ENCODE measurements at places on chromosomes 7 and 10.

- no peak for DNase-seq
These were observed 14.3 kb downstream of the EIF4EBP2 start for GRCh38 chr10:70418229-70418628.

DNA sequence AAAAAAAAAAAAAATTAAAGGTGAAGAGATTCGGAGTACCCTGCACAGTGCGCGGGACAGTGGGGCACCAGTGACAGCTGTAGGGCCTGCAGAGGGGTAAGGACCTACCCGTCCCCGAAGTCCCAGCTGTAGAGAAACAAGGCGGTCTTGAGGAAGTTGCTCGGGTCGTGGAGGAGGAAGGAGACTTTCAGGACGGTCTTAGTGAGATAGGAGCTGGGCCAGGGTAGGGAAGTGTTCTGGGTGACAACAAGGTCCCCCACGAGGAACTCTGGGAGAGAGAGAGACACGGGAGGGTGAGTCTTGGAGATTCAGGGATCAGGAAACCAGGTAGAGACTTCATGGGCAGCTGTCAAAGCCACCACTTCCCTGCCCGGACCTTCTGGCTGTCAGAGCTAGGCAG lies 9.7 kb downstream of the TMEM130 start:
- DNase-seq, result no peak

- no peak for DNase-seq
These were observed 43.0 kb downstream of the PLCE1 start for GRCh38 chr10:94036766-94037033.

GRCh38 chr10:71840177-71840957 lies 10.7 kb downstream of the PSAP start:
- DNase-seq, result no peak

- no peak for DNase-seq
These were observed 64.9 kb upstream of the FAM204A start for GRCh38 chr10:118407026-118407425.

- DNase-seq, result no peak
These were observed 32.6 kb downstream of the STRIP2 start for GRCh38 chr7:129466796-129467195.

DNA sequence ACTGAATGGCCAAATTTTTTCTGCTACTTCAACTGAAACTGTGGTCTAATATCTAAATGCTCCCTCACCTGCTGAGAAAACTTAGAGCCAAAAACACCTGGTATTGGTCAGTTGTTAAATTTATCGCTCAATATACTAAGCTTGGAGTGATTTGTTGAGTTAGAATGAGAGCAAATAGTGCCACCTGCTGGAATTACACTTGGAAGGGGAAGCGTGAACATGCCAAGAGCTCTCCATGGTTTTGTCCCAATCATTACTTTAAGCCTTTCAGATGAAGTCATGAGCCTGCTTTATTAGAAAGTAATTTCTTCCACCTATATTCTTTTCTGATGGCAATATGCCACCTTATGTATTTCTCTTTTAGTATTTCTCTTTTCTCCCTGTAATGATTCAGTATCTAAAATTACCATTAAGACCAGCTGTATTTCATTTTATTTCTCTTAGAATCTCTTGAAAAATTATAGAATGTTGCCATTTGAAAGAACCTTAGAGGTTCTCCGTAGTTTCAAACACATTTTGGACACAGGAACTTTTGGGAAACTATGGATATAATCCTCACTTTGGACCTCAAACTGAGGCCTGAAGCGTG lies 447.8 kb upstream of the C7orf33 start:
- DNase-seq, result no peak

DNA sequence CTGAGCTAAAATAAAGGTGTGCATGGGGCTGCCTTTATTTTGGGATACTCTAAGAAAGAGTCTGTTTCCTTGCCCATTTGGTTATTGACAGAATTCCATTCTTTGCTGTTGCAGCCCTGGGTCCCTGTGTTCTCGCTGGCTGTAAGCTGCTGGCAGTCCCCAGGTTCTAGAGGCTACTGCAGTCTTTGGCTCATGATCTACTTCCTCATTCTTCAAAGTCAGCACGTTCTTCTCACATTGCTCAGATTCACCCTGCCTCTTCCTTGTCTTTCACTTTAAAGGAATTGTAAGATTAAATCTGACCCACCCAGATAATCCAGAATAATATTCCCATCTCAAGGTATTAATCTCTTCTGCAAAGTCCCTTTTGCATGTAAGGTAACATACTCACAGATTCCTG lies 620.3 kb downstream of the CCSER2 start:
- DNase-seq, result no peak

- DNase-seq, result no peak
These were observed 7.0 kb downstream of the WDR91 start for GRCh38 chr7:135204341-135204749.

DNA sequence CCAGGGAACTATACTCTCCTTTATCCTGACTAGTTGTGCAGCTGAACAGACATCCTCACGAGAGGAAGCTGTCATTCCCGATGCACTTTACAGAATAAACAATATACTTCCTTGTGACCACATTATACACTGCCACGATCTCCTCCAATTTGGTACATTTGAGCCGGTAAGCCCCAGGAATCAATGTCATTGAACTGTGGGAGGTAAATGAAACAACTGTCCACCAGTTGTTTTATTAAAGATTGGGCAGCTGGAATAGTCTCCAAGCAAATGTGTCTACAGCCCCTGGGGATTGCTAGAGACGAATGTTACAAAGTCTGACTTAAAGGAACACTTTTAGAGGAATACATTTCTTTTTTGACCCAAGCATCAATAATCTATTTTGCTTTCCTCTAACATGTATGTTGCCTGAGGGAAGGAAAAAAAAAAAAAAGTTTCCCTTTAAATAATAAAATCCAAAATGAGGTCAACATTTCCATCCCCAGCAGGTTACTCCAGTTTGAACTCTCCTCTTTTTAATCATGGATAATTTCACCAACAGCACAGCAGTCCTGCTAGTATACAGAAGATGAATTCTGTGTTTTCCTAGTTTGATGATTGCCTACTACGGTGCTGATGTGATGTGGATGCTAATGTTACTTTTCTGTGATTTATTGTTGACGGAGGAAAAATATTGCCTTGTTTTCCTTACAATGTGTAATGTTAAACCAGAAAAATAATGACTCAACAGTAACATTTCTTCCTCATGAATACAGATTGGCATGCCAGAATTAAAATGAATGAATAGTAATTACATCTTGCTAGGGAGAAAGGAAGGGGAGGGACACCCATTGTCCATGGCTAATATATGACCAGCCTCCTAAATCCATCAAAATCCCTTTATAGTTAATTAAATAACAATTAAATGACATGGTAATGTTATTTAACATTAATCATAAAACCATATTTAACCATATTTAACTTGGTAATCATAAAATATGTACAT lies 360.9 kb downstream of the NEBL start:
- no peak for DNase-seq

DNA sequence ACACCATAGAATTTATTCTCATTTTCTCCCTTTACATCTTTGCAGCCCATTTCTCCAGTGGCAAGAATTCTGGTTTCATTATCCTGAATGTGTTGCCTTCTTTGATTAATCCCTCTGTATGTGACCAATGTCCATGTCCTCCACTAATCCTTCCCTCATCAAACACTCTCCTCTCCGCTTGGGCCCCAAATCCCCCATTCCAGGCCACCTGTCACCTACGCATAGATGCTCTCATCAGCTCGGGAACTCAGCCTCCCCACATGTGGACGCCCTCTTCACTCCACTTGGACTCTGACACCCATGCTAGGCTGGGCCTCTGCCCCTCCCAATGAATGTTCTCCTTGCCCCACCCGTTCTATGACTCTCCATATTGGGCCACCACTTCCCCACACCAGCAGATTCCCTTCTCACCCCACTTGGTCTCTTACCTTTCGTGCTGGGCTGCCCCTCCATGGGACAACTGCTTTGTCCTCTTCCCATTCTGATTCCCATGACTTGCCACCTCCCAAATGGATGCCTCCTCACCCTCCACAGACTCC lies 18.7 kb upstream of the RBM20 start:
- no peak for DNase-seq
